NCI-H187 treated with DMSO at 0.1 percent for 48 hours (cell line): ENCODE measurements at places on chromosomes 5 and 9.

GRCh38 chr5:78667461-78668103 is 19.0 kb upstream of the LHFPL2 start:
- DNase-seq: no peak

- no peak for DNase-seq
Observed at GRCh38 chr9:126677188-126678084, 63.7 kb downstream of the LMX1B start.

GRCh38 chr5:2464141-2464540 is 287.3 kb downstream of the IRX2 start:
- no peak for DNase-seq

- DNase-seq: no peak
Observed at GRCh38 chr9:109314011-109314531, 6.8 kb downstream of the EPB41L4B start.

GRCh38 chr9:120570296-120570695 is 9.7 kb downstream of the CDK5RAP2 start:
- no peak for DNase-seq

- no peak for DNase-seq
Observed at GRCh38 chr5:140207250-140207964, 32.4 kb downstream of the CYSTM1 start.

GRCh38 chr9:69221036-69221435 is 47.0 kb downstream of the TJP2 start:
- no peak for DNase-seq

GRCh38 chr9:89323390-89323789 is 5.1 kb downstream of the SECISBP2 start:
- DNase-seq: no peak

GRCh38 chr5:151283120-151283825 is 20.3 kb downstream of the SLC36A3 start:
- no peak for DNase-seq

GRCh38 chr9:124684169-124684568 is 86.9 kb downstream of the NR6A1 start:
- DNase-seq: no peak

- DNase-seq: no peak
Observed at GRCh38 chr9:16623989-16624743, 246.3 kb downstream of the BNC2 start.

DNA sequence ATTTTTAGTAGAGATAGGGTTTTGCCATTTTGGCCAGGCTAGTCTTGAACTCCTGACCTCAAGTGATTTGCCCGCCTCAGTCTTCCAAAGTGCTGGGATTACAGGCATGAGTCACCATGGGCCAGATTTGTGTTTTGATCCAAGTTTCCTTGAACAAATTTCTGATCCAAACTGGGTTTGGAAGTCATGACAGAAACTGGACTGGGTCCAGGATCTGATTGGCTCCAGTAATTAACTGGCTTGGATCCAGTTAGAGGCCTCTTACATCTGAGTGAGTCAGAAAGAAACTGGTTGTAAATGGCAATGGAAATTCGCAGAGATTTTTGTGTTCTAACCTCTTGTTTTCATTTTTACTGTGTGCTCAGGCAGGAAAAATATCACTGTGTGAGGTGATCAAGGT is 141.6 kb downstream of the SLC25A46 start:
- no peak for DNase-seq

DNA sequence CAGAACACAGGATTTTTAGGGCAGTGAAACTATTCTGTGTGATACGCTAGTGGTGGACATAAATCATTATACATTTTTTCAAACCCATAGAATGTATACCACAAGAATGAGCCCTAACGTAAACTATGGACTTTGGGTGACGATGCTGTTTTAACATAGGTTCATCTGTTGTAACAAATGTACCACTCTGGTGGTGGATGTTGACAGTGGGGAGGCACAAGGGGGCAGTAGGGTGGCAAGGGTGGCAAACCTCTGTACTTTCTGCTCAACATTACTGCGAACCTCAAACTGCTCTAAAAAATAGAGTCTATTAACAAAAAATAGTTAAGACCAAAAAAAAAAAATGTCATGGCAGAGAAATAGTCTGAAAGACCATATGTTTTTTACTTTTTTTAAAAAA is 9.1 kb upstream of the MVB12B start:
- no peak for DNase-seq

DNA sequence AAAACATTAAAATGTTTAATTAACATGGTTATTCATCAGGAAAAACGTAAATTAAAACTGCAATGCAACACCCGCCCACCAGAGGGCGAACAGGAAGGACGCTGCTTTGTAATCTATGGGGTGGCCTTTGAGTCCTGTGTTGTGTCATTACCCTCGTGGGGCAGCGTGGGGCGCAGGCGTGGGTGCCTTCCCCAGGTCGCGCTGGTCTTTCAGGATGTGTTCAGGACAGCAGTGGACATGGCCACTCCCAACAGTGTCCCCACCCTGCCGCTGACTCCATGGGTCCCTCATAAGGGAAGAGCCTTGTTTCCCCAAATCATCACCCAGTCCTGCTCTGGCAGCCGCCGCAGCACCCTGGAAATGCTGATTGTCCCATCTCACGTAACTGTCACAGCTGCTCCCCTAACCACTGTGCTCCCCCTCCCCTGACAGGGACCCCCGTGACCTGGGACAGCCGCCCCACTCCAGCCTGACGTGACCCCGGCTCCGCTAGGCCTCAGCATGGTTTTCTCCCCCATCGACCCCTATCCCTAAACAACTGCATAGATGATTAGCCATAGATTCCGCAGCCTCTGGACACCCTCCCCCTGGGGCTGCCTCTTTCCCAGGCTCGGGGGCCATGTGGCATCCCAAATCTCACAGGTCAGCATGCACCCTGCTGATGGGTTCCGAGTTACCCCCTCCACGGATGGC is 36.4 kb downstream of the GLT6D1 start:
- DNase-seq: no peak

DNA sequence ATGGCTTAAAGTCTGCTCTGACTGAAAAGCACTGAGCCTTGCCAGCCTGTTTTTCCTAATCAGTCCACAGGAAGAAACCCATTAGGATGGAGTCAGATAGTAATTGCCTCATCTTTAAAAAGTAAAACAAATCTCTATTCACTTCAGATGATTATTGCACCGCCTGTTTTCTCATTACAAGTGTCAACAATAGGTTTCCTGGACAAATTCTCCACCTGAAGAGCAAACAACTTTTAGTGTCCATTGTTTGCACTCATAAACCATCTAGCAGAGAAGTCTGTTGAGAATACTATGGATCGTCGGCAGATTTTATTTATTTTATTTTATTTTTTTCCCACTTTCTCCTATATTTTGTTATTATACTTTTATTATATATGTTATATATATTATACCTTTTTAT is 20.3 kb downstream of the C5orf63 start:
- no peak for DNase-seq

DNA sequence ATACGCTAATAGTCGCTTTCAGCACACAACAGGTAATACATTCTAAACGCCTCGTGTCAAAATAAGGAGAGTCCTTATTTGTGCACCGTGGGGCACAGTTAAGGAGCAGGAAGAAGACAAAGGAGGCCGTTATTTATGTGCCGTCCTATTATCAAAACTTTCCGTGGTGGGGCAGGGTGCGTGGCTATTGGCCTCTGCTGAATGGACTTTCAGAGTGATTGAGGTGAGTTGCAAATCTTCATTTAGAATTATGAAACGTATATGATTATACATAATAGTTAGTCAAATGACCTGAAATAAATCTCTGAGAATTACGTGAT is 833 bp downstream of the C5orf24 start:
- DNase-seq: no peak

- DNase-seq: no peak
Observed at GRCh38 chr9:8262625-8263622, 463.3 kb upstream of the DMAC1 start.

- DNase-seq: no peak
Observed at GRCh38 chr5:177040814-177041420, 18.4 kb downstream of the ZNF346 start.

DNA sequence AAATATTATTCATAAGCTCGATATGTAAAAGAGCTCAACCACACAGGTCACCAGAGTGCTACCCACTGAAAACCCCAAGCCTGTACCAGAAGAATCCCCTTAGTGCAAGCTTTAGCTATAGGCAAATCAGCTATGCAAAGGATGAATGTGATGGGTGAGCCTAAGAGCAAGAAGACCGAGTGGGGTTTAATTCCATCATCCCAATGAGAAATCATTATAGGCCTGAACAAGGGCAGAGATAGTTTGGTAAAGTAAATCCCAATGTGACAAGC is 21.8 kb downstream of the ELOVL7 start:
- DNase-seq: no peak

GRCh38 chr9:131709771-131710431 is 30.0 kb downstream of the RAPGEF1 start:
- DNase-seq: no peak

DNA sequence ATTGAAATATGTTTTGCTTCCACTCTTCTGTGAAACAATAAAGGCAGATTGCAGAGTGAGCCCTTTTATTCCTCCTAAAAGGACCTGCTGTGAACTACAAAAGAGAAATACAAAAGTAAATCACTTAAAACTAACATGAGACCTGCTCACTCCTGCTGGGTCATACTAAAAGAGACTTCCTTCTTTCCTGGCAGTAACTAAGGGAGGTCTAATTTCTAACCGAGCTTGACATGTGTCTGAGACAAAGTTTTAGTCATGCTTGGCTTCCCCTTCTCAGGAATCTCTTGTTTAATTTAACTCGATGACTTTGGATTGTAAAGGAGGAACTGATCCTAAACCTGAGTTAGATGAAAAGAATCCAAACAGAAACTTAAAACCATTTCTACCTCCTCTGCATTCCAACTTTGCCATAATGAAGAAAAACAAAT is 86.4 kb upstream of the CDH6 start:
- DNase-seq: no peak

DNA sequence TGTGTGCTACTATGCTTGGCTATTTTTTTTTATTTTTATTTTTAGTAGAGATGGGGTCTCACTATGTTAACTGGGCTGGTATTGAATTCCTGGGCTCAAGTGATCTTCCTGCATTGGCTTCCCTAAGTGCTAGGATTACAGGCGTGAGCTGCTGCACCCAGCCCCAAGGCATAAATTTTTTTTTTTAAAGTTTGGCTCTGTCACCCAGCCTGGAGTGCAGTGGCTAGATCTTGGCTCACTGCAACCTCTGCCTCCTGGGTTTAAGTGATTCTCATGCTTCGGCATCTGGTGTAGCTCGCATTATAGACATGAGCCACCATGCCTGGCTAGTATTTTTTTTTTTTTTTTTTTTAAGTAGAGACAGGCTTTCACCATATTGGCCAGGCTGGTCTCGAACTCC is 70.3 kb downstream of the RAB24 start:
- DNase-seq: no peak

- no peak for DNase-seq
Observed at GRCh38 chr5:149356391-149356790, 1.5 kb upstream of the PCYOX1L start.
